ENCODE measurements at places on chromosomes 6 and 20.

DNA sequence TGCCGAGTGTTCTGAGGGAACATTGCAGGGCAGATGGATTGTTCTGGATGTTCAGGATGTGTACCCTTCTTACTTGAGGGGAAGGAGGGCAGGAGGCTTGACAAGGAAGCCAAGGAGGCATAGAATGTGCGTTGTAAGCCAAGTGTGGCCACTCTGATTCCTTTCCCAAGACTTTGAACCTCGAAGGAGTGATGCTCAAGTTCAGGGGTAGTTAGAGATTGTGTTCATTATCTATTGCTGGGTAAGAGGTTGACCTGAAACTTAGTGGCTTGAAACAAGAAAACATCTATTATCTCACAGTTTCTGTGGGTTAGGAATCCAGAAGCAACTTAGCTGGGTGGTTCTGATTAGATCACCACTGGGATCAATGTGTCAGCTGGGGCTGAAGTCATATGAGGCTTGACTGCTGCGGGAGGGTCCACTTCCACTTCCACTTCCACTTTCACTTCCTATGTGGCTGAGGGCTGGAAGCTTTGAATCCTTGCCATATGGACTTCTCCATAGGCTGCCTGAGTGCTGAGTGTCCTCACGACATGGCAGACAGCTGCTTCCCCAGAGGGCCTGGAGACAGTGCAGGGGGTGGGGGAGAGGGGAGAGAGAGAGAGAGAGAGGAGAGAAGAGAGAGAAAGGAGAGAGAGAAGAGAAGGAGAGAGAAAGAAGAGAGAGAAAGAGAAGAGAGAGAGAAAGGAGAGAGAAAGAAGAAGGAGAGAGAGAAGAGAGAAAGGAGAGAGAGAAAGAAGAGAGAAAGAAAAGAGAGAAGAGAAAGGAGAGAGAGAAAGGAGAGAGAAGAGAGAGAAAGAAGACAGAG, 6.9 kb upstream of the CD40 start:
- DNase-seq: no peak

DNA sequence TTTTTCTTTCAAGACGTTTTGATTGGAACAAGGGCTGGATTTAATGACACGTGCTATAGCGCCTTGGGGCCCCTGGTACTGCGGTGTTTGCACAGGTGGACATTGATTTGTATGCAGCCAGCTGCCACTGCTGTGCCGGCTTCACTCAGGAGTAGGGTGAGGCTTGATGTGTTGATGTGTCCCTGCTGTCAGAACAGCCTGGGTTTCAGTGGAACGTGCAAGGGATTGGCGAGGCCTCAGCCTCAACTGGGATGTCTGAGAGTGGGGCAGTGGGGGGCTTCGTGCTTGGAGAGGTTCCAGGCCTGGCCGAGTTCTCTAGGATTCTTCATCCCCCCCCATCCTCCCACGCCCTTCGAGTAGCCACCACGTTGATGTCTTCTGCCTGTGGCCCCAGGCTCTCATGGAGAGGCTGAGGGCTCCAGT, 23.0 kb downstream of the PYGB start:
- DNase-seq: no peak

DNA sequence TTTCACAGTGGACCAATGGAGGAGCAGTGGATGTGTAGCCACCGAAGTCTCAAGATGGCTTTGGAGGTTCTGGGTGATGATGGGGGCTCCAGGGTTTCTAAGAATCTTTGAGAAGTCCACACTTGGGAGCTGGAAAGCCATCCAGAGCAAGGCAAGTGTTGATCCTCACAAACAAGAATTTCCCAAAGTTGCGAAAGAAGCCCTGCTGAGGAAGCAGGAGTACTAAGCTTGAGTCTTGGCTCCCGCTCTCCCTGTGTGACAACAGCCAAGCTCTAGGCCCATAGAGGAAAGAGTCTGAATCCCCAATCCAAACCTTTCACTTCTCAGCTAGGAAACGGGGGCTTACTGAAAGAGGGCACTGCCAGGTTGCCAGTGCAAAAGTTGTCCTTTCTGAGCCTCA, 106.0 kb downstream of the EDN3 start:
- DNase-seq: no peak

DNA sequence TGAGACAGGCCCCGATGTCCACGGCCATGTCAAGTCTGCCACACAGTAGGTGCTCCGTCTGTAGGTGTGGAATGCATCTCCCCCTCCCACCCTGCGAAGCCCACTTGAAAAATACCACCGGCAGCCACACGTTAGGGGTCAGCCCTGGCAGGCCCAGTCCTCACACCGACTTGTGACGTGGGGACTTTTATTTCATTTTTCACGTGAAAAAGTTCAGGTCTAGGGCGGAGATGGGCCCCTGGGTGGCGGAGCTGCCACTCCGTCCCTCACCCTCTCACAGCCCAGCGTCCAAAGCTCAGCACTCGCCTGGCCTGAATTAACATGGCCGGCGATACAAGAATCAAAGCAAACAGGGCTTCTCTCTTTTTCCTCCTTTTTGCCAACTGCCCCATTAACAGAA, 3.8 kb upstream of the TUBB1 start:
- no peak for DNase-seq

GRCh38 chr6:167120583-167120903, 2.4 kb upstream of the CCR6 start:
- DNase-seq: no peak

- DNase-seq: no peak
Measured at GRCh38 chr6:116072368-116072767, 11.7 kb upstream of the FRK start.

GRCh38 chr6:113994934-113995342, 24.0 kb upstream of the HDAC2 start:
- no peak for DNase-seq

GRCh38 chr6:90370493-90370959, 73.9 kb upstream of the BACH2 start:
- no peak for DNase-seq

GRCh38 chr6:127967708-127968107, 66.8 kb upstream of the THEMIS start:
- DNase-seq: no peak

- no peak for DNase-seq
Measured at GRCh38 chr6:32112431-32112980, 3.4 kb upstream of the TNXB start.

- DNase-seq: no peak
Measured at GRCh38 chr6:111872401-111873177, 663 bp downstream of the FYN start.

DNA sequence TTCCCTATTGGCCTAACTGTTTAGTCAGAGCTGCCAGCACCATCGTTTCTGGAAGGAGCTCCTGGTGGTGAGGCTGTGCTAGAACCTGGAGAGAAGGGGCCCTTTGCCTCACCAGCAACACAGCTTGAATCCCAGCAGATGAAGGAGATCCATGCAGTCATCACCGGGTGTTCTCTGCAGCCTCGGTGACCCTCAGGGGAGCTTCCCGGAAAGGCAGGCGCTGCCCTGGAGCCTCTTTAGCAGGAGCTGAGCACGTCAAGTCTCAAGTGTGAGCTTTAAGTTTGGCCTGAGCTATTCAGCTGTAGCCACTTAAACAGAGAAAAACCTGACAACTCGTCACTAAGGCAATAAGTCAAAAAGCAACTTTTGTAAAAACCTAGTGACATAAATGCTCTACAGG, 181.2 kb upstream of the FOXQ1 start:
- DNase-seq: no peak

- DNase-seq: no peak
Measured at GRCh38 chr20:17854307-17854903, 114.2 kb downstream of the SNX5 start.

DNA sequence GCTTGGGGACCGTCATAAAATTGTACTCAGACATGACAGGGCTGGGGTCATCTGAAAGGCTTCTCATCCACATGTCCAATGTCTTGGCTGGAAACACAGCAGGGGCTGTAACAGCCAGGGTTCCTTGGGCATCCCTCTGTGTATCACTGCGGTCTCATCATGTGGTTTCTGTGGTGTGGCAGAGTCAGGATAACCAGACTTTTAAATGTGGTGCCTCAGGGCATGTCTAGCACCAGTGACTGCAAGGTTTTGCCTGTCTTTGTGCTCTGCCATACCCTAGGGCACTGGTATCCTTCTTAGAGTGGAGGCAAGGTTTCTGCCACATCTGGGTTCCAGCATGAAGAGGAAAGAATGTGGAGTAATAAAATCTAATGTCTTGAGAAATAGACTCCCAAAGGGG, 124.2 kb downstream of the PLEKHG1 start:
- no peak for DNase-seq

- DNase-seq: no peak
Measured at GRCh38 chr6:71395731-71396409, 107.3 kb downstream of the OGFRL1 start.

GRCh38 chr6:64081453-64081852, 445.9 kb downstream of the PHF3 start:
- no peak for DNase-seq

- no peak for DNase-seq
Measured at GRCh38 chr20:47664068-47664437, 121.2 kb downstream of the SULF2 start.

GRCh38 chr6:135701426-135701825, 150.1 kb upstream of the PDE7B start:
- DNase-seq: no peak

GRCh38 chr6:96286503-96286902, 235.1 kb upstream of the UFL1 start:
- no peak for DNase-seq

DNA sequence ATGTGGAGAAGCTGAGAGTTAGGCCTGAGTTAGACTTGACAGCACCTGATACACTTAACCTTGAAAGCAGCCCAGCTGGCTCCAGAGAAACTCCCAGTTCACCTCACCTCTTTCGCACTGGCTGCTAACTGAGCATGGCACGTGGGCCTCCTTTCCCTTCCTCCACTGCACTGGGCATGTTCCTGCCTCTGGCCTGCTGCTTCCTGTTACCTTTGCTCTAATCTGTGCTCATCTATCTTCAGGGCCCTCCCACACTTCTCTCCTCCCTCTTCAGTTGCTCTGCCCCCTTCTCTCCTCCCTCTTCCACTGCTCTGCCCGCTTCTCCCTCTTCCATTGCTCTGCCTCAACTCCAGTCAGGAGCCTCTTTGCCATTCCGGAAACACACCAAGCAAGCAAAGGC, 13.7 kb upstream of the UBE2V1 start:
- no peak for DNase-seq

GRCh38 chr20:43969501-43970182, 55.0 kb downstream of the TOX2 start:
- no peak for DNase-seq

DNA sequence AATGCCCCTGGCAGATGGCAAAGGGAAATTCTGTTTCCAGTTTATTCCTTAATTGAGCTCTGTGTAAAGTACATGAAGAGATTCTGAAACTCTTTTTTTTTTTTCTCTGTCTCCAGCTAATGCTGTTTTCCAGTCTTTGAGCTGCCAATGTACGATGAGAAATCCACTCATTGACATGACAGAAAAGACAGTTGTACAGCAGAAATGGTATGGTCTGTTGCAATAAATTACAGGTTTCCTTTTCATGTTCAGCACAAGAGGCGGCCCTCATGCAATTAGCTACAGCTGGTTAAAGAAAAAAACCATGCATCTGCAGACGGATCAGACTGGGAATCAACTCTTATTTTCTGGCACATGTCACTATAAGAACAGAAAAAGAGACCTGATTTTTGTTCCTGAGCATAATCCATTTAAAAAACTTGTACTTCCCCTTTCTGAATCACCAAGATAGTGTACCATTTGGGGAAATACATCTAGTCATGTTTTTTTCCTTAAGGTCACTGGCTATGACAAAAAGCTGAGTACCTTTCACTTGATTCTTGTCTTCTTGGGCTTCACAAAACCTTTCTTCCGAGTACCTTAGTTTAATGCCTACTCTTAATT, 289.8 kb upstream of the PREP start:
- no peak for DNase-seq

DNA sequence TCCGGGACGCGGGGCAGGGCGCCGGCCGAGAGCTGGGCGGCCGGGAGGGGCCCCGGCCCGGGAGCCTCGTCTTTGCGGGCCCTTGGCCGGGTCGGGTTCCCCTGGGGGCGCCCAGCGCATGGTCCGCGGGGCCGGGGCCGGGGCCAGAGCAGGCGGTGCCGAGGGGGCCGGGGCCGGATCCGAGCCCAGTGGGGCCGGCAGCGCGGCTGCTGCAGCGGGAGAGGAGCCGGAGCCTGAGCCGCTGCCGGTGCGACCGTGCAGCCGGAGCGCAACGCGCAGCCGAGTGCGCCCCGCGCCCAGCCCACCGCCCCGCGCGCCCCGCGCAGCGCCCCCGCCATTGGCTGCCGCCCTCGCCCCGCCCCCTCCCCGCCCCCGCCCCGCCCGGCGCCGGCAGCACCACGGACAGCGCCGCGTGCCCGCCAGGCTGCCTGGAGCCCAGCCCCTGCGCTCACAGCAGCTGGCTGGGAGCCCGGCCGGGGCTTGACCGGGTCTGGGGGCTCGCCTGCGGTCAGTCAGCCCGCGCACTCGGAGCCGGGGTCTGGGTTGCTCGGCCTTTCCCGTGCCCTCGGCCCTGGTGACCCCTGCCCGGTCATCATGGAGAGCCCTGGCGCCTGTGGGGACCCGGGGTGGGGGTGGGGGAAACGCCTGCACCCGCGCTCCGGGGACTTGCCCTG, at the start of gene HRH3:
HRH3 (minus strand) TSS at position 287 of the 674 bp plus-strand sequence. CDS start 308 bp downstream, outside the sequence.
- no peak for DNase-seq

GRCh38 chr20:62053465-62054196, 12.1 kb downstream of the TAF4 start:
- DNase-seq: no peak

DNA sequence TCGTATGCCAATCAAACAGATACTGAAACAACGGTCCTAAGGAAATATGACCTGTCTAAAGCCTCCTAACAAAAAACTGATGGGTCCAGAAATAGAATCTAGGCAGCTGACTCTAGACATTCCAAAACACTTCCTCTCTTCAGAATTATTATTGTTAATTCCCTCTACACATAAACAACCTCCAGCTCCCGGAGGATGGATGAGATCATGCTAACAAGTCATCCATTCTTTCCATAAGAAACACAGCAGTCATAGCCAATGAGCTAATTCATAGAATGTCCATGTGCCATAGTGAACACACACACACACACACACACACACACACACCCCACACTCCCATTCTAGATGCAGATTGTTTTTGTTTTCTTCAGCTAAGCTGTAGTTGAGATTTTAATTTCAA, 44.3 kb downstream of the HDGFL1 start:
- no peak for DNase-seq

GRCh38 chr6:146913842-146914488, 290.3 kb upstream of the STXBP5 start:
- no peak for DNase-seq

- no peak for DNase-seq
Measured at GRCh38 chr20:49435639-49436038, 46.8 kb downstream of the KCNB1 start.

DNA sequence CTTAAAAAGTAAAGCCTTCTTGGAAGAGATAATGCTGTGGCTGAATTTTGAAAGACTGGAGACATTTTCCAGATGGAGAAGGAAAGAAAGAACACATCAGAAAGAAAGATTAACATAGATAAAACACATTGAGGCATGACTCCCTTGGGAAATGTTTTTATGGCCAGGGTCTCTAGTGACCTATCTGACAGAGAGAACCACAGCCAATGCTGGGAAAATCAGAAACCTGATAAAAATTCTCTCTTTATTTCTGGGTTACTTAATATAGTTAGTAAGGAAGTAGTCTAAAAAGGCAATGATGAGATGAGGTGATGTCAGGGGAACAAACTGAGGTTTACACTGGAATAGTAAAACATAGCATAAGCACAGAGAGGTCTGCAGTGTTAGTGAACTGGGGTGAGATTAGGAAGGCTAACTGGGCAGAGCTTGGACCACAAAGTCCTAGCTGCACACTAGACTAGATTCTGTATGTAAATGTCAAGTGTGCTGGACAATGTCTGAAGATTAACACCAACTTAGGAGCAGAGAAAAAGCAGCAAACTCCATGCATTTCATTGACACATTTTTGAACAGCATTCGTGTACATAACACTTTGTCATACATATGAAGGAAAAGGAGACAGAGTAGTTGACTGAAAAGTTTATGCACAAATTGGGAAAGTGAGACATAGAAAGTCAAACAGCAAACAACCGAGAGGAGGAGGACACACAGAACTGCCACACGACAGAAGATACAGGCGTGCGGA, 31.0 kb downstream of the ELOVL2 start:
- DNase-seq: no peak

All from esophagus squamous epithelium (tissue), 5 donors.